ENCODE measurements at places on chromosomes 3 and 15.

DNA sequence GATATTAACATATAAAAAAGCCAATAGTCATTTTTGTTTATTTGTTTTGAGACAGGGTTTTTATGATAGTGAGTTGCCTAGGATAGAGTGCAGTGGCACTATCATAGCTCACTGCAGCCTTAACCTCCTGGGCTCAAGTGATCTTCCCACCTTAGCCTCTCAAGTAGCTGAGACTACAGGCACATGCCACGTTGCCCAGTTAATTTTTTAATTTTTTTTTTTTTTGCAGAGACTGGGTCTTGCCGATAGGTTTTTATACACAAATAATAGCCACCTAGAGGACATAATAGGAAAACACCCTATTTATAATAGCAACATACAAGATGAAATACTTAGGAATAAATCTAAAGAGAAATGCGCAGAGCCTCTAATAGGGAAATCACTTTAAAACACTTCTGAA is 13.3 kb downstream of the EIF3J start:
- H3K4me1 ChIP-seq, result peaks cover 59% of the 10 kb centered on the region
- DNase-seq, result no peak
- H3K27ac ChIP-seq, result peak overlapping the region; percentile 33
- no peak overlapping the region for H3K4me3 ChIP-seq
- peaks cover 79% of the 10 kb centered on the region for H3K36me3 ChIP-seq

DNA sequence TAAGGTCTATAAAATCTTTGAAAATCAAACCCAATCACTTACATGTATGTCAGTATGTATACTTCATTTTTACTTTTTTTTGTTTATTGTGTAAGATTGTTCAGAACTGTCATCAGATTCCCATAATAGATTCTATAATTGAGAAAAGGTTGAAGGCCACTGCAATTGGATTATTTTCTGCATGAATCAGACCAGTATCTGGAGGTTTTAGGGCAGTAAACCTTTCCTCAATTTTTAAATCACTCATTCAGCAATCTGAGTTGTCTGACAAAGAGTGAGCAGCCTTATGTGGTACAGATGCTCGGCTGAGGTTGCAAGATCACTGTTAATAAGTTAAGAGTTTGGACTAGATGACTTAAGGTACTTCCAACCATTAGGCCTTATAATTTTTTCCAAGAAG is 96.0 kb downstream of the TP63 start:
- peaks cover 5% of the 10 kb centered on the region for H3K4me1 ChIP-seq
- H3K27me3 ChIP-seq, result peaks cover 2% of the 10 kb centered on the region
- DNase-seq, result no peak
- H3K4me3 ChIP-seq, result no peak overlapping the region
- H3K27ac ChIP-seq, result no peak overlapping the region

- no peak for DNase-seq
- no peak overlapping the region for H3K4me3 ChIP-seq
- H3K27me3 ChIP-seq, result peaks cover 13% of the 10 kb centered on the region
- no peaks in the 10 kb centered on the region for H3K36me3 ChIP-seq
Measured at GRCh38 chr3:120824613-120825012, 82.1 kb downstream of the GTF2E1 start.

- H3K27me3 ChIP-seq, result no peaks in the 10 kb centered on the region
- H3K27ac ChIP-seq, result no peak overlapping the region
Measured at GRCh38 chr3:20056725-20057611, 16.7 kb downstream of the KAT2B start.

DNA sequence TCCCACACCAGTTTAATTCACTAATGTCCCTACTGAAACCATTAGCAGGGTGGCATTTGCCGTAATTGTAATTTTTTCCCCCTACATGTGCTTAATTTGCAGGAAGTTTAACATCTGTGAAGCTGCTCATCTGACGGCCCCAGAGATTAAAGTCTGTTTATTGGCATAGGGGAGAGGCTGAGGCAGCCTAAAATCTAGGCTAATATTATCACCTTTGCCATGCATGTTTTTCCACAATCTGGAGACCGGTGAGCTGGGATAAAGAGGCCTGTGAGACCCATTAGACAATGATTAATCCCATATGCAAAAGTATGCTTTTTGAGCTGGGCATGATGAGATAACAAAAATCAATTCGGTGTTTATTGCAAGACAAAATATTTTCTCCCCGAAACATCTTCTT is 561.2 kb upstream of the ALCAM start:
- H3K36me3 ChIP-seq, result no peaks in the 10 kb centered on the region
- H3K4me1 ChIP-seq, result no peaks in the 10 kb centered on the region
- H3K27me3 ChIP-seq, result no peaks in the 10 kb centered on the region
- no peak for DNase-seq
- H3K4me3 ChIP-seq, result no peak overlapping the region

GRCh38 chr3:100407977-100408532 is 6.7 kb downstream of the LNP1 start:
- H3K4me3 ChIP-seq, result no peak overlapping the region
- H3K27me3 ChIP-seq, result no peaks in the 10 kb centered on the region
- no peak overlapping the region for H3K27ac ChIP-seq
- peaks cover 50% of the 10 kb centered on the region for H3K36me3 ChIP-seq
- peaks cover 19% of the 10 kb centered on the region for H3K4me1 ChIP-seq

GRCh38 chr3:148694116-148694515 is 3.6 kb upstream of the AGTR1 start:
- H3K36me3 ChIP-seq, result no peaks in the 10 kb centered on the region
- H3K27ac ChIP-seq, result no peak overlapping the region
- H3K4me3 ChIP-seq, result no peak overlapping the region
- DNase-seq, result no peak

DNA sequence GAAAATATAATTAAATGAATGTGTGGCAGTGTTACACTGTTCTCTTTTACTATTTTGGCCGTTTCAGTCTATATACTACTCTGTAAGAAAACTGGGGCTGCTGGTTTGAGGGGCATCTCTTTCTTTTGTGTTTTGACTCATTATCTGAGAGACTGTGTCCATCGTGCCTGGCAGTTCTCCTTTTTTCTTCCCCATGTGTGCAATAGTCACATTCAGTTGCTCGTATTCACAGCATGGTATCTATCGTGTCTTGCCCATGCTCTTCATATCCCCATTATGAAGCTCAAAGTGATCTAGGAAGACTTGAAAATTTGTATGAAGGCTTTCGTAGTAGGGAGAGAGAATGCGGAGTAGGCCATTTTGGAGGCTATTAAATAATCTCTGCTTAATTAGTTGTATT is 29.8 kb upstream of the FAH start:
- H3K36me3 ChIP-seq, result peaks cover 61% of the 10 kb centered on the region
- no peak for DNase-seq
- H3K27ac ChIP-seq, result no peak overlapping the region
- peaks cover 4% of the 10 kb centered on the region for H3K4me1 ChIP-seq

DNA sequence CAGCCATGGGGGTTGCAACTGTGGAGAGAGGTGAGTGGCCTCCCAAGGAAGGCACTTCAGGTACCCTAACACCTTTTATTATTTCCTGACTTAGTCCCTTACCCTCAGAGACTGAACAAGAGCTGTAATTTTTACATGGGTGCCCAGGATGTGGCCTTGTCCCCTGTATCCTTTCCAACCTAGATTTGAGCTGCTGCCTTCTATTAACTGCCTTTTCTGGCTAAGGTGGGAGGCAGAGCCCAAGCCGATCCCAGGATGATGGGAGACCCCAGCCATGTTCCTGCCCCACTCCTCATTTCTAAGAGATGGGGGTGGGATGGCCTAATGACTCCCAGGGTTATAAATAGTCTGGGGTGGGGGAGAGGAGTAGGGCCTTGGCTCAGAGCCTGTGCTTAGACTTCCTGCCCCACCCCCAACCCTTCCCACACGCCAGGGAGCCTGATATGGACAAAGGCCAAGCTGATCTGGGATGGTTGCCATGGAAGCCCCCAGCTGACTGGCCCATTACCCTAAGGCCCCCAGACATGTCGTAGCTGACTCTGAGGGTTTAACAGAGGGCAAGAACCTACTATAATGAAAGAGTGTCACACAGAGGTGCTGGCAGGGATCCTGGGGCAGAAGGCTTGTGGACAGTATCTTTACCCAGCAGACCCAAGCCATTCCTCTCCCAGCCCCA is 1.9 kb downstream of the KLHDC8B start:
- peaks cover 20% of the 10 kb centered on the region for H3K4me1 ChIP-seq
- no peak overlapping the region for H3K4me3 ChIP-seq
- H3K27me3 ChIP-seq, result no peaks in the 10 kb centered on the region
- DNase-seq, result no peak

DNA sequence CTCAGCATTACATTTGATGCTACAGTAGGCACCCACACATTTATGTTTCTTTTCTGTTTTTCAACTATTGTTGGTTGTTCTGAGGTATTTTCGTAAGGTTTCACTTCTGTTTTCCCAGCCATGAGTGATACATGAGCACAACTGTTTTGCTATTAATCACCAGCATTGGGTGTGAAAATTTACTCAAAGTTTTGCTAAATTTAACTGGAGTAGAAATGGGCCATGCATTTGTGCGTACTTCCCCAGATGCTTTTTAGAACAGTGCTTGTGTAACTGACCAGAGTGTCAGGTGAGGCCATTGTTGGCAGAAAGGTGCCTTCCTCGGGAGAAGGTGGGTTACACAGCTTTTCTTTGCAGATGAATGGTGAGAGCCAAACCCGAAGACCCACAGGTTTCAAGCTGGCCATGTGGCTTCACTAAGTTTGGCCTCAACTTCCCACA is 70.4 kb downstream of the ST6GAL1 start:
- H3K27me3 ChIP-seq, result no peaks in the 10 kb centered on the region
- H3K36me3 ChIP-seq, result peaks cover 66% of the 10 kb centered on the region
- DNase-seq, result peak; percentile 55
- peak overlapping the region; percentile 48 for H3K4me3 ChIP-seq
- H3K4me1 ChIP-seq, result peaks cover 82% of the 10 kb centered on the region

- no peaks in the 10 kb centered on the region for H3K4me1 ChIP-seq
- peaks cover 8% of the 10 kb centered on the region for H3K27me3 ChIP-seq
- no peak overlapping the region for H3K27ac ChIP-seq
Measured at GRCh38 chr3:115766587-115767482, 143.5 kb downstream of the GAP43 start.

- no peak overlapping the region for H3K27ac ChIP-seq
- peaks cover under 1% of the 10 kb centered on the region for H3K27me3 ChIP-seq
- no peak for DNase-seq
- no peaks in the 10 kb centered on the region for H3K4me1 ChIP-seq
- H3K36me3 ChIP-seq, result no peaks in the 10 kb centered on the region
Measured at GRCh38 chr15:40600956-40601355, 6.9 kb downstream of the KNL1 start.

DNA sequence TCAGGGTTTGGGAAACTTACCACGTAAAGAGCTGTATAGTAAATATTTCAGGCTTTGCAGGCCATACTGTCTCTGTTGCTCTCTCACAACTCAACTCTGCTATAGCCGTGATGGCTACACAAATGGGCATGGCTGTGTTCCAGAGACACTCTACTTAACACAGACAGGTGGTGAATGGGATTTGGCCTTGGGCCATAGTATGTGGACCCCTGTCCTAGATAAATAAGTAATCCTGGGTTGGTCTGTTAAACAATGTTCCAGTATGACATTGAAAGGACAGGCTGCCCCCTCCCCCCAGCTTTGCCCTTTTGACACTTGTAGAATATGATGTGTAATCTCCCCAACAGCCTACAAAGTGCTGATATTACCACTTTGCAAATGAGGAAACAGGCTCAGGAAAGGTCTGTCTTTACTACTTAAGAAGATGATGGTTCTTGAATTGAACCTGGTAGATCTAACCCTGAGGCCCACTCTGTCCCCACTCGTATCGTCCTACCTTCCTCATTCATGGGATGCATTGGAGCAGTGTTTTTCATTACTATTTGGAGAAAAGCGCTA is 38.4 kb downstream of the SLCO3A1 start:
- H3K4me3 ChIP-seq, result no peak overlapping the region
- peaks cover 18% of the 10 kb centered on the region for H3K36me3 ChIP-seq
- H3K27ac ChIP-seq, result no peak overlapping the region
- H3K4me1 ChIP-seq, result peaks cover 36% of the 10 kb centered on the region

DNA sequence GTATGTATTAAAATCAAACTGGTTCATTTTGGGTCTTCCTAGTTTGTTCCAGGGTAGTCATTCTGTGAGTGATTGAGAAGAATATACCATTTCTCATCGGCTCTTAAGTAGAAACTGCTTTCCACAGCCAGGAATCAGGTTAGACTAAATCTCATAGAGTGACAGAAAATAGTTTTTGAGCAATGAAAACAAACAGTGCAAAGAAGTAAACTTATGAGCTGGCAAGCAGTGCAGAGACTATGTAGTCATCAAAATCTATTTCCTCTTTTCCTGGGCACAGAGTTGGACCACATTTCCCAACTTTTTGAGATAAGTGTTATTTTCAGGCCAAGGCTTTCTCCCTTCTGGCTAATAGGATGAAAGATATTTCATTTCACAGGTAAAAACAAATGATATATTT is 66.5 kb downstream of the UBE3A start:
- no peaks in the 10 kb centered on the region for H3K27me3 ChIP-seq
- peaks cover 34% of the 10 kb centered on the region for H3K4me1 ChIP-seq
- peaks cover 97% of the 10 kb centered on the region for H3K36me3 ChIP-seq

- DNase-seq, result no peak
- no peaks in the 10 kb centered on the region for H3K36me3 ChIP-seq
- H3K4me3 ChIP-seq, result no peak overlapping the region
- H3K27me3 ChIP-seq, result no peaks in the 10 kb centered on the region
- no peak overlapping the region for H3K27ac ChIP-seq
Measured at GRCh38 chr3:103690536-103690935, 1255.7 kb downstream of the ZPLD1 start.

DNA sequence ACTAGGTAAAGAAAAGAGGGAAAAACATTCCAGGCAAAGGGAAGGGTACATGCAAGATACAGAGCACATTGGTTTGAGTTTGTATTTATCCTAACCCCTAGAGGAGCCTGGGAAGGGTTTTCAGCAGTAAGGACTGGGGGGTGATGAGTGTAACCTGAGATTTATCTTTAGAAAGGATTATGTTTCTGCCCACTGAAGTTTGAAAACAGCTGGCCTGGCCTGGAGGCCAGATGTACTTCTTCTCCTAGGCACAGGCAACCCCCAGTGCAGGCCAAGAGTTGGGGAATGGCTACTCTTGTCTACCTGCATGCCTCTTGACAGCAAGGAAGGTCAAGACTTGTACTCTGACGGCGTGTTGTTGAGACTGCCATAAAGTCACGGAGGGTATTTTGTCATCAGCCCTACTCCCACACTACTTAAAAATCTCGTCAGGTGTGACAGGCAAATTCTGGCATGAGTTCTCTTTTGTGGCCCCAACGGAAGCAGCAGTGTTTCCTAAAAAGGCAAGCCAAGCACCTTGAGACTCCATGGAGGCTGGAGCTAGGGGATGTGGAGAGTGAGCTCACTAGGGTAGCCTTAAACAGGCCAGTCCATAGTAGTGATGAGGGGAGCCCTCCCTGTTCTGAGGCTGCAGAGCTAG is 241.5 kb upstream of the WNT5A start:
- H3K4me3 ChIP-seq, result no peak overlapping the region
- peaks cover 4% of the 10 kb centered on the region for H3K27me3 ChIP-seq
- H3K27ac ChIP-seq, result no peak overlapping the region
- no peaks in the 10 kb centered on the region for H3K36me3 ChIP-seq
- DNase-seq, result no peak

- H3K36me3 ChIP-seq, result peaks cover 71% of the 10 kb centered on the region
- H3K4me3 ChIP-seq, result no peak overlapping the region
- H3K27ac ChIP-seq, result peak overlapping the region; percentile 24
- DNase-seq, result peak; percentile 60
- H3K27me3 ChIP-seq, result no peaks in the 10 kb centered on the region
- H3K4me1 ChIP-seq, result peaks cover 39% of the 10 kb centered on the region
Measured at GRCh38 chr15:90603893-90604292, 74.2 kb downstream of the CRTC3 start.

Measured in activated T-cell treated with anti-CD3 and anti-CD28 coated beads, Interleukin-2, amount 50 U/mL, for 24 hours (primary cell).